ENCODE measurements at places on chromosomes 3 and 15.

GRCh38 chr3:243356-243725 lies 46.8 kb downstream of the CHL1 start:
- DNase-seq = no peak

GRCh38 chr3:101836160-101836559 lies 13.2 kb upstream of the NFKBIZ start:
- no peak for DNase-seq

DNA sequence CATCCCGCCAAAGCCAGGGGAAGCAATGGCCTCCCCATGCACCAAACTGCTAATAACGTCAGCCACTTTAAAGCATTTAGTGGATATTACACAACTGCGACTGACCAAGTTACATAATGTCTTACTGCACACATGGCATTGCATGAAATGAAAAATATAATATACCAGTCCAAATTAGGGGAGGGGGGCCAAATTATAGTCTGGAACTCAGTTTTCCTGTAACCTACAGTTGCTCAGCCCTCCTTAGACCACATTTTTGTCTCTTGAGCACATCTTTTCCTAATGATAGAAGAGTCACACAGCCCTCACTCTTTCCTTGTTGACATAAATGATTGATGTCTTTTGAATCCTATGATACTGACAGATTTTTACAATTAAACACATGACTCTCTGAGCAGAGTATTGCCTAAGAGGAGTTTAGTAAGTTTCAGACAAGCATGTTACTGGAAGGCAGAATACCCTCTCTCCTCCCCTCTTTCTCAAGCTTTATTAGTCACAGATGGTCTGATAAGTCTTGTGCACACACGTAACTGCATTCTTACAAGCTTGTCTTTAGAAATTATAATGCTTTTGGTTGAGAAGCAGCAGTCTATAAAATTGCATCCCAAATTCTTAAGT lies 1.1 kb upstream of the PLD1 start:
- DNase-seq = peak; percentile 75

- DNase-seq = no peak
Observed at GRCh38 chr15:50556642-50557371, 10.3 kb upstream of the USP50 start.

- DNase-seq = no peak
Observed at GRCh38 chr3:21436835-21437234, 314.2 kb downstream of the ZNF385D start.

- DNase-seq = no peak
Observed at GRCh38 chr3:94912656-94913055, 849.8 kb downstream of the NSUN3 start.

GRCh38 chr3:84724877-84725276 lies 233.9 kb upstream of the CADM2 start:
- DNase-seq = peak; percentile 4

DNA sequence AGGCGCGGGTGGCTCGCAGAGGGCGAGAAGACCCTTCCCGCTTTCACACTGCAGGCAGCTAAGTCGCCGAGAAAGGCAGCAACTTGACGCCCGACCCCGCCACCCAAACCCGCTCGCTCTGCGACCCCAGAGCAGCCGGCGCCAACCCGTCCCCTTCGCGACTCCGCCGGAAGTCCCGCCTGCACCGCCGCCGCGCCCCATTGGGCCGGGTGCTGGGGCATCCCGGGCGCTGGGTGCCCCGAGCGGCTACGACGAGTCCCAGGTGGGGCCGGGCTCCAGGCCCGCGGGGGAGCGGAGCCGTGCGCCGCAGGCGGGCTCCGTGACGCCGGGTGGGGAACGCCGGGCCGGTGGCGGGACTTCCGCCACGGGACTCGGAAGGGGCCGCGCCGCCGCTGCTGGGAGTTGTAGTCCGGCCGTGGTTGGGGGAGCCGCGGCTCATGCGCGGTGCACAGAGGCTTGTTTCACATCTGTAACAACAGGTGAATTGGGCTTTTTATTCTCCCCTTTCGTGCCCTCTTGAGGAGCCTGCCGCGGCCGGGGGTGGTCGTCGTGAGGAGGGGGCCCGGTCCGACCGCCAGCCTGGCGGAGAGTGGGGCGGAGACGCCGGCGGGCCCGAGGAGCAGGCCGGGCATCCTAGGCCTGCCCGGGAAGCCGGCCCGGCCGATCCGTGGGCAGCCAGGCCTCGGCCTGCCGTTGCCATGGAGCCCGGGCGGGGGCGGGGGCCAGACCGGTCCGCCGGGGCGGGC lies at the start of gene DHX30:
Gene DHX30, plus strand, starts transcription at position 405 of the 746 bp plus-strand sequence. CDS start 7,546 bp downstream, outside the sequence.
- peak; percentile 96 for DNase-seq

DNA sequence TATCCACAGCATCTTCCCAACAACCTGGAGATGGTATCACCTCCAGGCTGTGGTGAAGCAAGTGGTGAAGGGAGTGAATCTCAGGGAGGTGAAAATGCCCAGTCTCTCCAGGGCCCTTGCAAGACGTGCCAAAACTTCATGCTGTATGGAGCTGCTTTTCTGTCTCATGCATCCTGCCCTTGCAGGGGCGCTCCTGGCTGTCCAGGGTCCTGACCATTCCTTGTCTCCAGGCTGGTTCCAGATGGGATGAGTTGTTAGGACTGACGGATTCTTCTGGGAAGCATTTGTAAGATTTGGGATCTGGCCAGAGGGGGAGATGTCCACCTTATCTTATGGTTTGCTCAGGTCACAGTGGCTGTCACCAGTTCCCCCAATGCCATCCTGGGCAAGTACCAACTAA lies 15.8 kb downstream of the TGM4 start:
- DNase-seq = no peak

DNA sequence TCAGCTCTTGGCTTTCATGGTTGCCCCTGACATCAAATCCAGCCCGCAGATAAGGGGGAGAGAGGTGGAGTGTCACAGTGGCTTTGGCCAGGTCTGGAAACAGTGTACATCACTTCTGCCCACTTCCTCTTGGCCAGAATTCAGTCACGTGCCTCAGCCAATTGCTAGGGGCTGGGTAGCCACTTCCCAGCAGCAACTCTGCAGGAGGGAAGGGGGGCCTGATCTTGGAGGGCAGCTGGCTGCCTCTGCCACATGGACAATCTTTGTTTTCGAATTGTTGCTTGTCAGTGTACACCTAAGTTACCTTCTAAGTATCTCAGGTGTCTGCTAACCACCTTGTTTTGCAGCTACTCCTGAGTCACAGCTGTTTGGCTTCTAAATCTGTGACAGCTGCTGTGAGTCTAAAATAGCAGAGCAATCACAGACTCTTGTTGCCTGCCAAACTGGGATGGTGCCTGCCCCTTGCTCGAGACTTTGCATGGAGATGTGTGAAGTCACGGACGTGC lies 41.0 kb upstream of the LIMD1 start:
- DNase-seq = peak; percentile 44

DNA sequence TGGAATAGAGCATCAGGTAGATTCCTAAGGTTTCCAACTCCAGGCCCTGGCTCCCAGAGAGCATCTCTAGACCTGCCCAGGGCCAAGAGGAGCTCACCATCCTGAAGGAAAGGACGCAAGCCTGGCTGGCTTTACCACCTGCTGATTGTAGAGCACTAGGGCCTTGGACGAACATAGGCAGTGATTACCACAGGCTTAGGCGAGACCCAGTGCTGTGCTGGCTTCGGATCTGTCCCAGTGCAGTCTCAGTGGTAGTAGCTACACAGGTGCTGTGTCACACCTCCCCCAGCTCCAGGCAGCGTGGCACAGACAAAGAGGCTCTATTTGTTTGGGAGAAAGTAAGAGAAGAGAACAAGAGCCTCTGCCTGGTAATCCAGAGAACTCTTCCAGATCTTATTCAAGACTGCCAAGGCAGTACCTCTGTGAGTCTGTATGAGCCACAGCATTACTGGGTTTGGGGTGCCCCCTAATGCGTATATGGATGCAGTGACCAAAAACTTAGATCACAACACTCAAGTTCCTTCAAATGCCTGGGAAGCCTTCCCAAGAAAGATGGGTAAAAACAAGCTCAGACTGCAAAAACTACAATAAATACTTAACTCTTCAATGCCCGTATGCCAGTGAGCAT lies 25.4 kb downstream of the ISG20 start:
- DNase-seq = no peak

DNA sequence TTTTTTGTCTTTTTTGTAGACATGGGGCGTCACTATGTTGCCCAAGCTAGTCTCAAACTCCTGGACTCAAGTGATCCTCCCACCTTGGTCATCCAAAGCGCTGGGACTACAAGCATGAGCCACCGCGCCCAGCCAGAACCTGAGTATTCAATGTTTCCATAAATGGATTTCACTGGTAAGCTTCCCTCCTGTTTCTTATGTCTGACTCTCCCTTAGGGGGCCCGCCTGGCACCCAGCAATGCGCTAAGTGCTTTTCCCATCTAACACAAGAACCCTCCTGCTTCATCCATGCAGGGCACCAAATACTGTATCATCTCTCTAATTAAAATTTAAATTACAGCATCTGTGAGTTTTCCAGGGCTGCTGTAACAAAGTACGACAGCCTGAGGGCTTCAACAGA lies 44.9 kb downstream of the KLF15 start:
- no peak for DNase-seq

DNA sequence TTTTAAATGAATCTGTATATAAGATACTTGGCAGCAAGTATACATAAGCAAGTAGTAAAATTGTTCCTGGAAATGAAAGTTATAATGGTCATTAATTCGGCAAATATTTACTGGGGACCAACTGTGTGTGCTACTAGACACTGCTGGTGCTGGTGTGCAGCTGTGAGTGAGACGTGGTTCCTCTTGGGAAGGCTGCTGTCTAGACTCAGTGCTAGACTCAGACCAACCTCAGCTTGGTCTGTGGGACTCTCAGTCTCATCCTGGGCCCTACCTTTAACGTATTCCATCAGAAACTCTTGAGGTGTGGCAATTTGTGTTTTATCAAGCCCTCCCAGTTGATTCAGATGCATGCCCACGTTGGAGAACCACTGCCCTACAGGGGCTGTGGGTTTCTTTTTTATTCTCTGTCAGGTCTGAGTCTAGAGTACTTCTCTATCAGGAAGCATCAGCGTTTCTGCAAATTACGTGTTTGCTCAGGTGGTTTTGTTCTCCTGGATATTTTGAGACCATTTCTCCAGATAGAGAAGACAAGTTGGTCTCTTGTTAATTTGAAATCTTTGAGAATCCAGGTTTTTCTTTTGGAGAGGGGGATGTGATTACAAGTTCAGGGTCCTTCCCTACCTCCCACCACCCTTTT lies 6.8 kb downstream of the TLNRD1 start:
- no peak for DNase-seq

GRCh38 chr3:16478516-16478915 lies 35.0 kb downstream of the RFTN1 start:
- no peak for DNase-seq

DNA sequence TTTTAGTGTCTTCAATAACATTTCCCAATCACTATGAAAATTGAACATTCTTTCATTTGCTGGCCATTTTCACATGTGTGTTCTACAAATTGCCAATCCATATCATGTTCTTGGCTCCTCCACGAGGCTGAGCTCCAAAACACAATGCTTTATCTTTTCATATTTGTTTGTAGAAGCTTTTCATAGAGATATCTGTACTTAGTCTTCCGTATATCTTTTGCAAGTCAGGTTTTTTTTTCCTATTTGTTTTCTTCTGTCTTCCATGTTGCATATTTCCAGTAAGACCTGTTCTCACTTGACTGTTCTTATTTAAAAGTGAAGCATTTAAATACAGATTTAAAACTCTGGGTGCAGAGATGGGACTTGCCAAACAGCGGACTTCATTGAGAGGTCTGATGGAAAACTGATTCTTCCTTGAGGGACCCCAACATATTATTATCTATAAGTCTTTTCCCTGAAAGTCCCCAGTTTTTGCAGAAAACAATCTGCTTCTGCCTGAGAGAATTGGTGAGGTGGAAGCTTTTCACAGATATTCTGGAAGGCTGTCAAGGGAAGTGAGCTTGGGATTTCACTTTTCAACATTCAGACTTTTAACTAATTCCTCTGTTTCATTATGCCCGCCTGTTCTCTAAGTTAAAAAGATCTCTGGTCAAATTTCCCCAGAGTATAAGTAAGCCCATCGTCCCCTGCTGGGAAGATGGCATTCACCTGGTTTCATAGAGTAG lies 77.8 kb upstream of the KCNMB2 start:
- no peak for DNase-seq

DNA sequence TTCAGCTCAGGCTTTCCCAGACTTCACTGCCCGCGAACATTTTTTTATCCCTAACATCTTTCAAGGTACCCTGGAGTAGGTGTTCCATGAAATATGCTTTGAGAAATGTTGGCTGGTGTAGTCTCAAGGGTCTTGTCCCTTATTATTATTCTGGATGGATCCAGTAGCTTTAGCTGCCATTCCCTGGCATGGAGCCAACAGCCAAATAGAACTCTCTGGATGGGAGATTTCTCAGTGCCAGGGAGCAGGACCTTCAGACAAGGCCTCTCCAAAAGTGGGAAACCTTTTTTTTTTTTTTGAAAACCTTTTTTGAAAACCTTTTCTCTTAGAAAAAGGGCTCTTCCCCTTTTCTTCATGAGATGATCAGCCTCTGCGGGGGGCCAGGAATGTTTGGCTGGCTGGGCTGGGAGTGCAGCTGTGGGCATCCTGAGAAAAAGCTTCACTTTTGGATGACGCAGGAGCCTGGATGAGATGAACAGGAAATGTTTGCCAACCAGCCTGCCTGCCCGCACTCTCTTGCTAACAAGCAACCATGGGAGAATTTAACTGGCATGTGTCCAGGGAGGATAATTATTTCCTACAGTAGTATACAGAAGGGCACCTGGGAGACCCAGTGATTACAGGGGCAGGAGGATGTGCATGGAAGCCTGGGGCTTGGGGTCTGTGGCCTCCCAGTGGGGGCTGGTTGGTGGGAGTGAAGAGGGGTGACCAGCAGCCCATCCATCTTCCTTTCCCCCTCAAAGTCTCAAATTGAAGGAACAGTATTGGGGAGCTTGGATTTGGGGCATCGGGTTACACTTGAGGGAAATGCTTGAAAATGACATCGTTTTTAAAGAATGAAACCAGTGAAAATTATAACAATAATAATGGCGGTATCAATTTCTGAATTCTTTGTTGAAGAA lies 109.1 kb upstream of the LRIG1 start:
- no peak for DNase-seq

GRCh38 chr15:98150536-98150935 lies 190.0 kb downstream of the ARRDC4 start:
- no peak for DNase-seq

GRCh38 chr3:177692304-177692975 lies 495.2 kb upstream of the TBL1XR1 start:
- DNase-seq = no peak

GRCh38 chr3:88321363-88322050 lies 171.7 kb downstream of the C3orf38 start:
- DNase-seq = no peak

- no peak for DNase-seq
Observed at GRCh38 chr3:90221900-90222299, 1114.5 kb downstream of the EPHA3 start.

DNA sequence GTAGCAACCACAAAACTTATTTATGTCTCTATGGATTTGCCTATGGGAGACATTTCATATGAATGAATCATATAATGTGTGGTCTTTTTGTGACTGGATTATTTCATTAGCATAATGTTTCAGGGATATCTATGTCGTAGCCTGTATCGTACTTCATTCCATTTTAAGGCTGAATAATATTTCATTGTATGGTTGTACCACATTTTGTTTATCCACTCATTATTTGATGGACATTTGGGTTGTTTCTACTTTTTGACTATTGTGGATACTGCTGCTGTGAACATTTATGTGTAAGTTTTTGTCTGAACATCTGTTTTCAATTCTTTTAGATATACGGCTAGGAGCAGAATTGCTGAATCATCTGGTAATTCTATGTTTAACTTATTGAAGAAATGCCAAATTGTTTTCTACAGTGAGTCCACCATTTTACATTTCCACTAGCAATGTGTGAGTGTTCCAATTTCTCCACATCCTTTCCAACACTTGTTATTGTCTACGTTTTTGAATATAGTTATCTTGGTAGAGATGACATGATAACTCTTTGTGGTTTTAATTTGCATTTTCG lies 134.4 kb upstream of the DAZL start:
- DNase-seq = no peak

GRCh38 chr3:25495726-25496253 lies 67.7 kb downstream of the RARB start:
- DNase-seq = no peak
